ENCODE measurements at places on chromosomes 13 and 19.

- no peak for DNase-seq
These were observed 42.7 kb downstream of the SERP2 start for GRCh38 chr13:44416301-44416700.

DNA sequence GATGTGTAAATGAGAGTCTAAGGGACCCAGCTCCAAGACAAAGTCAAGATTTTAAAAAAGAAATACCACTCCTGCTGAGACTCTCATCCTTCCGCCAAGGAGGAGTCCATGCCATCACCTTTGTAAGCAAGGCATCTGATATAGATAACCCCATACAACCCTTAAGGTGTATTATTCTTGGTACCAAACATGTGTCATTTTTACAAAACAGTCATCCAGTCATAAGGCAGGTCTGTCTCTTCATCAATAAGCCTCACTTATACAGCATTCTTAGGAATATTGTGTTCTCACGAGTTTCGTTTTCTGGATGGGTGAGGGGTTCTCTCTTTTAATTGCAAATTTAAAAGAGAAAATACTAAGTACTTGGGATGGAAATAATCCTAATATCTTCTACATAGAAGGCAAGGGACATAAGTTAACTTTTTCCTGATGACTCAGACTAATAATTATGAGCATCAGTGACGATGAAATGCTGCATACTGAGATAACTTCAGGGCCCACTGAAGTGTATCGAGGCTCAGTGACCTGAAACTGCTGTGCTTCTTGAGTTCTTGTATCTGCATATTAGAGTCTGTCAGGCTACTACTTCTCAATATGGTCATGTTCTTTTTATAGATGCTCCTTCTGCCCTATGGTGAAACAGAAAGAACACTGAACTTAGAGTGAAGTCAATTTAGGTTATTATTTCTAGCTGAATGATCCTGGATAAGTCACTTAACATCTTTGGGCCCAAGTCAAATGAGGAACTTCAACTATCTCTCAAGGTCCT, 166.6 kb downstream of the KLF12 start:
- no peak for DNase-seq

DNA sequence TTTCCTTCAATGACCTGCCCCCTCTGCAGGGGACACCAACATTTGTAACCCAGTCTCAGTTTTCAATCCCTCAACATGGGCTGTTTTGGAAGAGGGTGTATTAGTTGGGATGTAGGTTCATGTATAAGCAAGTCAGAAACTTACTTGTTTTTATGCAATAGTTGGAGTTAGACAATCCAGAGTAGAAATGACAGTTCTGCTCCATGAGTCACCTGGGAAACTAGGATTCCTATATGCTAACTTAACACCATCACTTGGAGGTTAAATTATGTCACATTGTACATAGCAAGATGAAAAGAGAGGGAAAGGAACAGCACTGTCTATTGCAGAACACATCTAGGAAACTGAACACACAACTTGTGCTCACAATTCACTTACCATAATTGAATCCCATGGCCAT, 436.4 kb downstream of the RFC3 start:
- DNase-seq: no peak

DNA sequence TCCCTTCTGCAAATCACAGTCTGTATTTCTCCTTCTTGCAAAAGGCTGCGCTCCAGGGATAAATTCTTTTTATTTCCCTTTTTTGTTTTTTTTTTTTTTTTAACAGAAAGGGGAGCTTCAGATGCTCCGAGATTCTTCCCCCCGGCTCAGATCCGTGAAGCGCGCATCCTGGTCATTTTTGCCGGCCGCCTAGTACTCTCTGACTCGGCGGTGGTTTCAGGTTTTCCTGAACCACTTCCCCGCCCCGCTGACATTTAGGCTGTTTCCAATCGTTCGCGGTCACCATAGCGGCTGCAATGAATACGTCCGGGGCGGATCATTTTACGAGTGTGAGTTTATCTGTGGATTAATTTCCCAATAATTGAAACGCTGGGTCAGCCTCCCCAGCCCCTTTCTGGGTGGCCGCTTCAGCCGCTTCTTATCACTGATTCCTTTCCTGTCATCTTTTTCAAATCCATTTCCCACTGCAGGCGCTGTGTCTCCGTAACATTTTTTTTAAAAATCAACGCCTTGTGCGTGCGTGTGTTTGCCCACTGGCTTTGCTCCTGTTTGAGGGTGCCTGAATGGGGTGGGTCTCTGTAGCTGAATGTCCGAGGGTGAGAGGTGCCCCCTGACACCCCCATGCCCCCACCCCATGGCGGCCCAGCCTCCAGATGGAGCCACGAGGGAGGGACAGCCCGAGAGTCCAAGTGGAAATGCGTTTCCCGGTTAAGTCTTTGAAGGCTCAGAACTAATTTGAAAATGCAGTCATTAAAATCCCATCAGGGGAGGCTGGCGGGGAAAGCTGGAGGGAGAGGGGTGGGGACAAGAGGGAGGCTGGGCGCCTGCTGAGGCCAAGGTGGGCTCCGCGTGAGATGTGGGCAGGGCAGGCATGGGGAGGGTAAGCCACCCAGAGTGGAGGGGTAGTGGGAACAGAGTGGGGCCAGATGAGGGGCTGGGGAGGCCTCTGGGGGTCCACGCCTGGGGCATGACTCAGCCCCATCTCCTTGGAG, 10.6 kb downstream of the ONECUT3 start:
- DNase-seq: no peak

DNA sequence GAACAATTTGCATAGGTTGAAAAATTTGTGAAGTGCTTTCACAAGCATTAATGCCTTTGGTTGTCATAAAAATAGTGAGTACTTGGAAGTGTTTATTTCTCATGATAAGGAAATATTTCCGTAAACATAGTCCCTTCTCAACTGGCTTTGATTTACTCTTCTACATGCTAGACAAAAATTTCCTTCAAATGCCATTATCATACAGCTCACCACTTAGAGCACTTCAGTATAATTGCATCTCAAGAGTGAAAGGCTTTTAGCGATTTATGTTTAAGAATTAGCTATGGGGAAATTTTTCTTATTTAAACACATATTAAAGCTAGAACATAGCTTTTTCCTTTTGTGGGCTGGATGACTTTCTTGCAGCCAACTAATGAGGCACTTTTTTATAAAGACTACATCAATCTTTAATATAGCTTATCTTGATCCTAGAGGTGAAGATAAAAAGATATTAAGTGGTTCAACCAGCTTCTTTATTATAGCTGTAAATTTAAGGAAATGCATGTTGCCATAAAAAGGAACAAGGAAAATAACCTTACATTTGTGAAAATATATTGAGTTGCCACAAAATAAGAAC, 656.8 kb downstream of the SLITRK6 start:
- DNase-seq: no peak

DNA sequence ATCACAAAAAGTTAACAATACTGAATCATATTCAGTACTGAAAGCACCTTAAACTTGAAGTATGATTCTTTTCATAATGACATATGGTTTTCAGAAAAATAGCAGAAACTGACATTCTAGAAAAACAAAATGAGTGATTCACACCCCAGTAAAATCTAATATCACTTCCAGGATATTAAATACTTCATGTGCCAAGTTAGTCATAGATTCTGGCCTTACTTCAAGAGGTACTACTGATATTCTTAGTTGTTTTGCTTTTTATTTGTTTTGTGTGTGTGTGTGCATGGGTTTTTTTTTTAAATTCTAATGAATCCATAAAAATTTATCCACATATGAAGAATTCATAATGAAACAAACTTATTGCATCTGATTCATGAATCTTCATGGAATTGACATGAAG, 207.9 kb upstream of the UFM1 start:
- no peak for DNase-seq

Measured in central memory CD8-positive, alpha-beta T cell (primary cell).